Activated naive CD8-positive, alpha-beta T cell treated with anti-CD3 and anti-CD28 coated beads for 36 hours (primary cell): ENCODE measurements at places on chromosomes 16 and 17.
A peak's percentile ranks its signal among the peaks of the same experiment; 100 is the strongest.

DNA sequence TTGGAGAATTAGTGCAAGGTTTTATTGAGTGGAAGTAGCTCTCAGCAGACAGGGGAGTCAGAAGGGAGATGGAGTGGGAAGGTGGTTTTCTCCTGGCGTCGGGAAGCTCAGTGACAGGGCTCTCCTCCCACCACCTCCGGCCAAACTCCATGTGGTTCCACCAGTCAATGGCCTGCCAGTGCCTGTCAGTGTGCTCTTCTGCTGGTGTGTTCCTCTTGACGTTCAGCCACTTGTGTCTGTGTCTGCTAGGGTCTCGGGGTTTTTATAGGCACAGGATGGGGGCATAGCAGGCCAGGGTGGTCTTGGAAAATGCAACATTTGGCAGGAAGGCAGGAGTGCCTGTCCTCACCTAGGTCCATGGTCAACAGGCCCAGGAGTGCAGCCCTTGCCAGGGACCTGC, 506.7 kb upstream of the KIF2B start:
- no peak for DNase-seq

DNA sequence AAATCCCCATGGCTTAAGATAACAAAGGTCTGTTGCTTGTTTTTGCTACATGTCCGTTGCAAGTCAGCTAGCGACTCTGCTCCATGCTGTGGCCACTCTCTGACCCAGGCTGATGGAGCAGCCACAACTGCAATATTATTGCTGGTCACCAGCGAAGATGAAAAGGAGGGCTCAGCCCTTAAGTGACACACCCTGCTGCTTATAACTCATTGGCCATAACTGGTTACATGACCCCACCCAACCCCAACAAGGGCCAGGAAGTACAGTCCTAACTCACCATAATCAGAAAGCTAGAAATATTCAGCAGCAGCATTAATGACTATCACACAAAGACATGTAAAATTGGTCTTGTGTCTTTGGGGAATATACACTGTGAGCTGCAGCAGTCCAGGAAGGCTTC, 224.3 kb downstream of the SOX9 start:
- no peak for DNase-seq

- no peak for DNase-seq
These were observed 91.4 kb upstream of the FA2H start for GRCh38 chr16:74865922-74866598.

- no peak for DNase-seq
These were observed 22.5 kb downstream of the DNAI2 start for GRCh38 chr17:74296548-74296936.

GRCh38 chr17:53336281-53336680, 486.4 kb upstream of the KIF2B start:
- DNase-seq = no peak

GRCh38 chr16:85380002-85380395, 233.1 kb upstream of the GSE1 start:
- no peak for DNase-seq

DNA sequence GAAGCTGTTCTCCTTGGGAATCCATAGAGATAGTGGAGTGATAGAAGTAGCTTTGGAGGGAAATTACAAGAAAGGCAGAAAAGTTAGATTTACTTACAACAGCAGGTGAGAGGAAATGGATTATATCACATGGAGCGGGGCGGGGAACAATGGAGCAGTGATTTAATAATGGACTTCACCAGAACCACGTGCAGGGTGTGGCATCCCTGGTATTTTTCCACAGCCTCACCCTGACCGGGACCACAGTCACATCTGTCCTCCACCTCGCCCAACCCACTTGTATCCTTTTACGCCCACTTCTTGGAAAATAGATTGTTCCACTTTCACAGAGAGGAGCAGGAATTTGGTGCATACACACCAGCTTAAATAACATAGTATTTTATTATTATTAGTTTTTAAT, 15.9 kb upstream of the CYB5B start:
- no peak for DNase-seq

DNA sequence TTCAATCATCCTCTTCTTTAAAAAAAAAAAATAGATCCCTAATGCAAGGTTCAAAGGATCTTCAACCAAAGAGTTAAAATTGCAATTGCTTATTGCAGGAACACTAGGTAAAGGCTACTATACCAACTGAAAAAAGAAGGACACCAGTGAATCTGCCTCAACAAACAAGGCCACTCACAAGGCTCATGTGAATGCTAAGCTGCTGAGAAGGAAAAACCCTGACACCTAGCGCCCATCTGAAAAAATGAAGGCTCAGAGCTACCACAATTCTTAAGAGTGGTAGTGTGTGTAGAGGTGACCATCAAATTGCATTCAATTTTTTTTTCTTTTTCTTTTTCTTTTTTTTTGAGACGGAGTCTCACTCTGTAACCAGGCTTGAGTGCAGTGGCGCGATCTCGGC, 201.6 kb upstream of the C17orf78 start:
- no peak for DNase-seq

GRCh38 chr17:31570231-31570630, 178.8 kb downstream of the RAB11FIP4 start:
- DNase-seq = no peak

DNA sequence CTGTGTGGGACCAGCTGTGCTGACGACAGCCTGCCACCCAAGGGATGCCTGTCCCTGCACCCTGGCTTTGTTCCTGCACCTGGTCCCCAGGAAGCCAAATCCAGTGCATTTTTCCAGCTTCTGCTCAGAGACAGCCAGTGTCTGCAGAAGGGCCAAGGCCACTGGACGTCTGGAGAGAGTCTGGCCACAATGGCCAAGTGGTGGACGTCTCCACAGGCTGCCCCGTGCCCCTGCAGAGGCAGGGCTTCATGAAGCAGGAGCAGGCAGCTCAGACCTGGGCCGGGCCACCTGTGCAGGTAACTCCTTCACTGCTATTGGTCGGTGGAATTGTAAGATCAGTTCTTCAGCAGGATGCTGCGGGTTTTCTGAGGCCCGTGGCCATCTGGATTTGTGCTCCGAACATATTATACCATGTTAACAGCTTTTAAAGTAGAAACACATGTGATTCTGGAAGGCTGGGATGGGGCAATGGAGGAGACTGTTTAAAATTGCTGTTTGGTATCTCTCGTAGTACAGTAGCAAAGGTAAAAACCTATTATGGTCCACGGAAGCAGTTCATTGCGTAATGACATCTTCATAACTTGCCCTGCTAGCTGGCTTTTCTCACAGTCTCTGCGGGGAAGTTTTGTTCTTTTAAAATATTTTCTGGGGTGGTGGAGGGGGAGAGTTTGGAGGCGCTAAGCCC, 185.3 kb downstream of the CCDC182 start:
- DNase-seq = no peak

DNA sequence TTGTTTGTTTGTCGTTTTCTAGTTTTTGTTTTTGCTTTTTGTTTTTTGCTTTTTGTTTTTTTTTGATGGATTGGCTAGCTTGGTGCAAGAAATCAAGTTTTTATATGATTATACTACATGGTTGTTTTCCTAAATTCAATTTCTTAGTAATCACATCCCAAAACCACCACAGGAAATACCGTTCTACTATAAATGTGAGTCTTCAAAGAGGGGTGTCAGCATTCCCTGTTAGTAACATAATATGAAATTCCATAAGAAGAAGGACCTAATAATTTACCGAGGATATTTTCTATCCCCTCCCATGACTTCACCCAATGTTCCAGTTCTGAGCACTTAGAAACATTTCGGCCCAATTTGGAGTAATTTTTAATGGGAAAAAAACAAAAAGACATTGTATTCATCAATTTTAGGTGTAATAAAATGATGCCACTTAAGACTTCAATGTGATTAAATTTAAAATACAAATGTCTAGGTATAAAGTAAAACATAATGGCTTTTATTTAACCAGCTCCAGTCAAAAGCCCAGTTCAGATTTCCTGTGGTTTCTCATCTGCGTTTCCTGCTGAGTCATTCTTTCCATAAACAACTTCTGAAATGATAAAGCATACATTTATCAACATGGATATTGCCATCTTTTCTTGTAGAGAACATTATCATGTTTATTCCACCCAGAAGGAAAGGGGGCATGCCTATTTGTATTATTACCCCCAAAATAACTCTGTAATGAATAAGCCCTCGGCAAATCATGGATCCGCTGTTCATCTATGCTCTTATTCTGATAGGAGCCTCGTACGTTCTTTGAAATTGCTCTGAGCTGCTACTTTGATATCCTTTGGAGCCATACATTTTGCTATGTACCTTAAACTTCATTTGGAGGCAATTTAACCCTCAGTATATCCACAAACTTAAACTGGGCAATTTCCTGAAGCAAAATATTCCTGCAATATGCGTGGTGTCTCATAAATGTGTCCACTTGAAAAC, 28.1 kb downstream of the HSBP1 start:
- DNase-seq = no peak

DNA sequence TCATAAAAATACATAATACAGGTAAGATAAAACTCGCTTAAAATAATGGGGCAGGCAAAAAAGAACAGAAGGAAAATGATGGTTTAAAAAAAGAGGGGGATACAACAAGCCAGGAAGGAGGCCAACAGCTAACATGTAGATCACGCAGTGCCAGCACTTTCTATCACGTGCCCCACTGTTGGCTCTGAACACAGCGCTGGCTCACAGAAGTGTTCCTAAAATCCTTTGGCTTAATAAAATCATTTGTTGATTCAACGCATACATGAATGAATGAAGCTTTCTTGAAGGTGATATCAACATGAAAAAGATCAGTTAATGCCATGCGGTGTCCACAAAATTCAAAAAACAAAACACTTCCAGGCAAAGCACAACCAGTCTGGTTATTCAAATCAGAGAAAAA, 8.5 kb downstream of the ITGAE start:
- no peak for DNase-seq

GRCh38 chr16:79599256-79599836, 1.2 kb downstream of the MAF start:
- DNase-seq = no peak

- DNase-seq = no peak
These were observed 99.5 kb upstream of the AXIN2 start for GRCh38 chr17:65660947-65661346.

GRCh38 chr17:73647772-73648542, 3.7 kb upstream of the SDK2 start:
- no peak for DNase-seq

DNA sequence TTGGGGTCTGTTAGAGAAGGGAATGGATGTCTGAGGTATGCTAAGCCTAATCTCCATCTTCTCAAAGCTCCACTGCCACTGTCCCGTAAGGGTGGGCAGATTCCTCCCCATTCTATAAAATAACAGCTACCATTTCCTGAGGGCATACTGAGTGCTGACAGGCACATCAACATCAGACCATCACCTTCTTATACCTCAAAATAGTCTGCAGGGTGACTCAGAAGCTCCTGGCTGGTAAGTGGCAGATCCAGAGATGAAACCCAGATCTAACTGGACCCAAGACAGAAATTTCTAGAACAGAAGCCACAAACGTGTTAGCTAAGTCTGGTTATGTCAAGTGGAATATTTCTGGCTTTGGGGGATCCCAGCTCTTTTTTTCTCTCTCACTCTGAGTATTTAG, 548.0 kb downstream of the WWOX start:
- DNase-seq = no peak

DNA sequence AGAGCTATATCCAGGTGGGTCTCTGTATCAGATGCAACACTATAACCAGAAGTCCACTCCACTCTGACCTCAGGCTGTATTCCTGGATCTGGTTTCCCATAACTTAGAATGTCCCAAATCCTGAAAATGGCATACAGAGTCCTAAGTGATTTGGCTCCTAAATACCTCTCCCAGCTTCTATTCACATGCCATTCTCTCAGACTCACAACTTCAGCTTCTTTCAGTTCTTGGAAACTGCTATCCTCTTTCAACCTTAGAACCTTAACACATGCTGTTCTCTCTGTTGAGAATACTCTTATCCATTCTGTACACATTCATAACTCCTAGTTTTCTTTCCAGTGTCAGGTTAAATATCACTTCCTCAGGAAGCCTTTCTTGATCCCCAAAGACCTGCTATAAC, 132.0 kb downstream of the BRIP1 start:
- no peak for DNase-seq

DNA sequence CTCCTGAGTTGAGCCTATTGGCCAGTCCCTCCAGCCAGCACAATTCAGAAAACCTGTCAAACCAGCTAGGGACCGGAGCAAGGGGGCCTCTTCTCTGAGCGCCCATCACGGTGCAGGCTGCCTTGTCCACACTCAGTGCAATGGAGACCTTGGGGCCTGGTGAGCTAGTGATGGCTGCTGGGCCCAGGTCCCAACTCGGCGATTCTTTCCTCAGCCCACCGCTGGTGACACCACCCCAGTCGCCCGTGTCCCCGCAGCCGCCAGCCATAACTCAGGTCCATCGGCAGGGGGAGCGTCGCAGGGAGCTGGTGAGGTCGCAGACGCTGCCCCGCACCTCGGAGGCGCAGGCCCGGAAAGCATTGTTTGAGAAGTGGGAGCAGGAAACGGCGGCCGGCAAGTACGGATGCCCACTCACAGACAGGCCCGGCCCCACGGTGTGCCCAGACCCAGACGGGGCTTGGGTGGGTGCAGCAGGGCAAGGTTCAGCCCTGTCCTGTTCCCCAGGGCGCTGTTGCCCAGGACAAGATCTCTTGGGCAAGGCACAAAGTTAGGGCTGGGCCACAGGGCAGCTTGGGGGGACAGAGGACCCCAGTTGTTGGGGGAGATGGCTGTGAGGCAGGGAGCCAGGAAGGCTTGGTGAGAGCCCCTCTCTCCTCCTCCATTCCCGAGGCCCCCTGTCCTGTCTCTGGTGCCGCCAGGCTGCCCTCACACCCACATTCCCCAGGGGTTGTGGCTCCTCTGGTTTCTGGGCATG, 10.8 kb downstream of the SMTNL2 start:
- DNase-seq = peak; percentile 68

DNA sequence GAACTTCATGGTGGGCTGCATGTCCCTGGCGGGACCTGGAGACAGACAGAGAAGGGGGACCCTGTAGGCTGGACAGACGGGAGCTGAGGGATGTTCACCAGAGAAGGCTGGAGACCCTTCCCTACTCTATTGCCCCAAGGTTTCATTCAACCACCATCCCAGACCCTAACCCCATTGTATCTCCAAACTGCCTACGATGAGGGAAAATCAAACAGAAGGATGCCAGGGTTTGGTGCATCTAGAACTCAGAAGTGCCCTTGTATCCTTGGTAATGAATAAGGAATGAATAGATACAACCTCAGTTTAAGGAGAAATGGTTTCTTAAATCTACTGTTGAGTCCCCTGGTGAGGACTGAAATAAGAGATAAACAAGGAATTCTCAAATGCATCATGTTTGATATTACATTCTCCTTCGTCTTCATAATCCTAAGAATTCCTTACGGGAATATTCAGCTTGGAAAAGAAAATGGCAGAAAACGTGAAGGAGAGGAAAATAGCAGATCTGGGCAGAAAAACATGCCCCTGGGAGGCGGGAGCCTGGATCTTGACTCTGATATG, 16.4 kb downstream of the TNS4 start:
- no peak for DNase-seq

DNA sequence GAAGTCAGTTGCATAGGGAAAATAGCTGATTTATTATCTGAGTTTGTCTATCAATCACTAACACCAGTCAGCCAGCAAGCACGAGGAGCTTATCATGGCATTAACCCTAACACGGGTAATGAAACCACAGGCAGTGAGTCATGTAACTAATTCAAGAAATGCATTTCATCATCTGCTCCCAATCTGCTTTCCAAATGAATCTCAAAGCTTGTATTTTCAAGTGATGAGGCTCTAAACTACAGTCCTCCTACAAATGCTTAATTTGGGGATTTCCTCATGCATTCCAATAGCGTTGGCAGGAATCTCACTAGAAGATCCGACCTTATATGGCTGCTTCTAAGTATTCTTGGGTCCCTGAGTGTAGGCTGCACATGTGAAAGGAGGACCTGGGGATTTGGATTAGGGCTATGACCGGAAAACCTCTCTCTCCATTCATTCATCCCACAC, 118.4 kb upstream of the HSBP1 start:
- DNase-seq = no peak
